D341Med (cell line): ENCODE measurements at places on chromosomes 12 and 14.

- DNase-seq, result no peak
These were observed 54.9 kb upstream of the TMX1 start for GRCh38 chr14:51185180-51185579.

DNA sequence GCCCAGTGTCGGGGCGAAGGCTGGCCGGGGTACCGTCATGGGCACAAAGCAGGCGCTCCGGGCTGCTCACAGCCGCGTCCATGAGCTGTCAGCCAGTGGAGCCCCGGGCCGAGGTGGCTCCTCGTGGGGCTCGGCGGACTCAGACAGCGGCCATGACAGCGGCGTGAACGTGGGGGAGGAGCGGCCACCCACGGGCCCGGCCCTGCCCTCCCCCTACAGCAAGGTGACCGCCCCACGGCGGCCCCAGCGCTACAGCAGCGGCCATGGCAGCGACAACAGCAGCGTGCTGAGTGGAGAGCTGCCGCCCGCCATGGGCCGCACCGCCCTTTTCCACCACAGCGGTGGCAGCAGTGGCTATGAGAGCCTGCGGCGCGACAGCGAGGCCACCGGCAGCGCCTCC lies 39.0 kb downstream of the KIF26A start:
- DNase-seq, result no peak

GRCh38 chr14:59313144-59313651 lies 124.7 kb downstream of the DAAM1 start:
- DNase-seq, result no peak

GRCh38 chr12:124030510-124030909 lies 57.5 kb downstream of the ZNF664 start:
- DNase-seq, result no peak

GRCh38 chr12:132401982-132402381 lies 72.6 kb upstream of the GALNT9 start:
- DNase-seq, result no peak

GRCh38 chr14:63100552-63100951 lies 55.3 kb upstream of the KCNH5 start:
- DNase-seq, result no peak

DNA sequence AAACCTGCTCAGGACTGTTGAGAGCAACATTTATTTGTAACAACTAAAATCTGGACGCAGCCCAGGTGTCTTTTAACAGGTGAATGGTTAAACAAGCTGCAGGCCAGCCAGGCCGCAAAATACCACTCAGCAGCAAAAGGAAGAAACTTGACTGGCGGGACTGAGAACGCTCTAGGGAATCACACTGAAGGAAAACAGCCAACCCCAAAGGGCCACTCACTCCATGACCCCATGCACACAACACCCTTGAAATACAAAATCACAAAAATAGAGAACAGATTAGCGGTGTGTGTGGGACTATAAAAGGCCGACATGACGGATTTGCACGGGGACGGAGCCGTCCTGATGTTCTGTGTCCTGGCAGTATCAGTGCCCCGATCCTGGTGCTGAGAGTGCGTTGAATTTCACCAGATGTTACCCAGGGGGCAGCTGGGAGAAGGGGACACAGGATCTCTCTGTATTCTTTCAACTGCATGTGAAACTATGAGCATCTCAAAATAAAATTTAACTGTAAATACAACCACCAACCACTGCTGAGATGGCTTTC lies 23.0 kb downstream of the VPS37B start:
- no peak for DNase-seq

DNA sequence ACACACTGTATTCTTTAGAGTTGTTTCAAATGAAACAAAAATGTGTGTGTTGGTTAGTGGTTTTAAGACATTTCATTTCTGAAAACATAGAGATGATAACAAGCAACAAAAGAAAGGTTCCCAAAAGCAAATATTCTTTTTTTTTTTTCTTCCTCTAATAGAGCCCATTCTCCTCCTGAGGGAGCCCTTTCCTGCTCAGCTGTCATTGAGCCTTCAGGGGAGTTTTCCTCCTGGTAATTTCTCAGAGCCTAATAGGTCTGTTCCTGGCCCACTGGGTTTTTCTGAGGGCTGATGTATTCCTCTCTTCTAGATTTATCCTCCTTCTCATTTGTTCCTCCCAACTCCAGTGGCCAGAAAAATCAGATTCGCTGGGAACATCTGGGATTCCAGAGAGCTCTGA lies 654.5 kb downstream of the NOVA1 start:
- DNase-seq, result no peak

DNA sequence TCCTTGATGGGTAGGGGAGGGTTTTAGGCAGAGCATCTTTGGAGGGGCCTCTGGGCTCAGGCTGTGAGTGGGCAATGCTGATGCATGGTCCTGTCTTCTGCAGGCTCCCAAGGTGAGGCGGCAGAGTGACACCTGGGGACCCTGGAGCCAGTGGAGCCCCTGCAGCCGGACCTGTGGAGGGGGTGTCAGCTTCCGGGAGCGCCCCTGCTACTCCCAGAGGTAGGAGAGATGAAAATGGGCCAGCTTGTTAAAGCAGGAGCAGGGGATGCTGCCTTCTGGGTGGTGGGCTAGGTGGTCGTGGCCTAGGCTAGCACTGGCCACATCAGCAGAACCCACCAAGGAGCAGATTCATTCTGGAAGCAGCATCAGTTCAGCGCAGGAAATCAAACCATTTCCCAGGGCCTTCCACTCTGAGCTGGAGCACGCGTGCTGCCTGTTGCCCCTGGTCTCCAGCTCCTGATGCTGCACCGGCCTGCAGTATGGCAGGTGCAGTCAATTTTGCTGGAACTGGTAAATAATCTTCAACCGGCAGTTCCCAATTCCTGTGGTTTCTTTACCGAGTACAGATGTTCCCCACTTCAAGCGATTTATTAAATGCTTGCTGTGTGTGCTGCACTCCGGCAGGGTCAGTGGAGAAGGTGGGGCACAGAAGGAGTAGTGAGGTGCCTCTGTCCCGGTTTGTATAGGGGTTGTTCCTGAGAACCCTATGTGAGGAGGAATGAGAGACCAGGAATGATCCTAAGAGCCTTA lies 7.4 kb downstream of the PAPLN start:
- DNase-seq, result no peak

DNA sequence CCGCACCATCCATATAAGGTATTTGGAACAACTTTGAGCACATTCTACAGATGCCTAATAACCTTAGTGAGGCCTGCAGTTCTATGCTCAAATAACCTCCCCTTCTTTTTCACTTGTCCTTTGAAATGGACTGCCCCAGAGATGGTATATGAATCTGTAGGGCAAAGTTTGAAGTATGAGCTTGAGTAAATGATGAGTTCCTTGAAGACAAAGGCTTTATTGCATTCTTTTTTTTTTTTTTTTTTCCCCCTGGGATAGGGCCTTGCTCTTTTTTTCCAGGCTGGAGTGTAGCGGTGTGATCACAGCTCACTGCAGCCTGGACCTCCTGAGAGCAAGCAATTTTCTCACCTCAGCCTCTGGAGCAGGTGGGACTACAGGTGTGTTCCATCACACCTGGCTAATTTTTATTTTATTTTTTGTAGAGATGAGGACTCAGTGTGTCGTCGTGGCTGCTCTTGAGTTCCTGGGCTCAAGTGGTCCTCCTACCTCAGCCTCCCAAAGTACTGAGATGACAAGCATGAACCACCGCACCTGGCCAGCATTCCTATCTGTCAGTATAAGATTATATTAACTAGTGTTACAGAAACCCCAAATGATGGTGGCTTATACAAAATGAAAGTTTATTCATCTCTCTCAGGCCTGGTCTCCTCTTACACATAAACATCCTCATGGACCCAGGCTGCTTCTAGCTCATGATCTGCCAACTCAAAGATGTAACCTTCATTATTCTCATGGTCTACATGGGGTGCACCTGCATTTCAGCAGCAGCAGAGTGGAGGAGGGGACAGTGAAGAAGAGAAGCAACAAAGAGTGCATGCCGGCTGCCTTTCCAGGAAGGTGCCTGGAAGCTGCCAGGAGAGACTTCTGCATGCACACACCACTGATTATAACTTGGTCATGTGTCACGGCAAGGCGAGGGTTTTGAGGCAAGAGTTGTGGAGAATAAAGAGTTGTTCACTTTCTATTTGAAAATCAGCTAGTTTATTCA lies 101.4 kb downstream of the DUSP16 start:
- no peak for DNase-seq

DNA sequence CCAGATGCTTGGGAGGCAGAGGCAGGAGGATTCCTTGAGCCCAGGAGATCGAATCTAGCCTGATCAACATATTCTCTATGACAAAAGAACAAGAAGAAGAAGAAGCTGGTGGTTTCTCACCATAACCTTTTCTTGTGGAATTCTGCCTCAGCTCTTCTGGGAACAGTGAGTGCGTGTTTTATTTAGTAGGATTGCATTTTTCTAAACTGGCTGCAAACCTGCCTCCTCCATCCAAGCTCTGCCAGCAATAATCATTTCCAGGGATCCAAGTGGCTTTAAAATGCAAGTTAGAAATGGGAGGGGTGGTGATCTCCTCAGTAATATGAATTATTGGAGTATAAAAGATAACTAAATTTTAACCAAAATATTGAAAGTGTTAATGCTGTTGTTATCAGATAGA lies 46.1 kb upstream of the MMP17 start:
- DNase-seq, result no peak

DNA sequence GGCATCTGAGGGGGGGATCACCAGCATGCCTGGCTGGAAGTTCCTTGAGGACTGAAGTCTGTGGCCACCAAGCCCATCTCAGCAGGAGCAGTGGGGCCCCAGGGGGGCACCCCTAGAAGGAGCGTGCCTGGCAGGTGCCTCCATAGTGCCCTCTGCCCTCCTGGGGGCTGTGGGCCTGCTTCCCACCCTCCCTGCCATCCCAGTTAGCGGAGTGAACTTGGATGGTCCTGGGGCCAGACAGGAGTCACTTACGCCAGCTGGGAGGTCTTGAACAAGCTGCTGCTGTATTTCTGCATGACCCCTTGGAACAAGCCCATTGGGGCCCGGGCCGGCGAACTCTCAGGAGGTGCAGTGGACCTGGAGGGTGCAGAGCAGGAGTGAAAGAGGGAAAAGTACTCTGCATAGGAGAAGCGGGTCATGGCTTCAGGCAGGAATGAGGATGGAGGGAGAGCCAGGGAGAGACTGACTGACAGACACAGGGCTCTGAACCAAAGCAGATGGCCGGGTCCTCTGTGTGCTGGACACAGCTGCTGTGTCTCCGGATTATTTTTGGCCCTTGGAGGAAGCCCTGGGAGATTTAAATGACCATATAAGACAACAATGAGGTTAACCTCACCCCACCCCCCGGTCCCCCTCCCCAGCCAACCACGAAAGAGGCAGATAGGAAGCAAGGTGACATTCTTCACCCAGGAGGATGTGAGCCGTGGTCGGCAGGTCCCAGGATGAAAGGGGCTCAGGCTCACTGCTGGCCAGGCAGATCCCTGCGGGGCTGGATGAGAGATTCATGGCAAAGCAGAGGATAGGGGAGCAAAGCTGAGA lies 19.6 kb downstream of the ASB2 start:
- DNase-seq, result no peak
